ENCODE measurements at places on chromosomes 13 and 19.
A peak's percentile ranks its signal among the peaks of the same experiment; 100 is the strongest.

DNA sequence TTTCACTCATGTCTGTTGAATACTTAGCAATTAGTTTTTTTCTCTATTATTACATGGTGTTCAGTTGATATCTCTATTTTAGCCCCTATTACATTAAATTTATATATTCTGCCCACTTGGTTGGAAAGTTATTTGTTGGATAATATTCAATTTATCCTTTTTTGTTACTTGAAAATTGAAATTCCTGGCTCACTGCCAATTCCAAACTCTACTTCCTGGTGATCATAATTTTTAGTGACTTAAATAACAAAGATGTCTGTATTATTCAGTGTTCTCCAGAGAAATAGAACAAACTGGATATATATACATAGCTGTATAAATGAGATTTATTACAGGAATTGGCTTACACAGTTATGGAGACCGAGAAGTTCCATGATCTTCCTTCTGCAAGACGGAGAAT is 93.6 kb downstream of the GPC5 start:
- no peak for DNase-seq

- DNase-seq: no peak
Measured at GRCh38 chr19:3881272-3882040, 971 bp downstream of the ATCAY start.

GRCh38 chr19:35868172-35868822 is at the start of gene APLP1:
Gene APLP1, plus strand, starts transcription at chr19:35868574. Its CDS starts 63 bp downstream, at chr19:35868637.
- DNase-seq: peak; percentile 81

DNA sequence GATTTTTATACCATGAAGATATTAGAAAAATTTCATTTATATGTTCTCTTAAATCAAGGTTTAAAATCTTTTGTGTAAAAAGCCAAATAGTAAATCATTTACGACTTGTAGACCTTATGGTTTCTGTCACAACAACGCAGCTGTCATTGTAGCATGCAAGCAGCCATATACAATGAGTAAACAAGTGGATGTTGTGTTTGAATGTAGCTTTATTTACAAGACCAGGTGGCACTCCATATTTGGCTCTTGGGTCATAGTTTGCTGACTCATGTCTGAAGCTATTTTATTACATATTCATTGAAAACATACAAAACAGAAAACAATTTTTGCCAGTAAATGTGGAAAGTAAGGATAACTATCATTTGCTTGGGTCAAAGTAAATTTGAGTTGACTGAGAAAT is 930.8 kb downstream of the SLITRK5 start:
- DNase-seq: no peak

GRCh38 chr19:18108897-18109296 is 11.3 kb downstream of the MAST3 start:
- DNase-seq: no peak

GRCh38 chr13:113905942-113906341 is 42.1 kb upstream of the GAS6 start:
- DNase-seq: no peak

DNA sequence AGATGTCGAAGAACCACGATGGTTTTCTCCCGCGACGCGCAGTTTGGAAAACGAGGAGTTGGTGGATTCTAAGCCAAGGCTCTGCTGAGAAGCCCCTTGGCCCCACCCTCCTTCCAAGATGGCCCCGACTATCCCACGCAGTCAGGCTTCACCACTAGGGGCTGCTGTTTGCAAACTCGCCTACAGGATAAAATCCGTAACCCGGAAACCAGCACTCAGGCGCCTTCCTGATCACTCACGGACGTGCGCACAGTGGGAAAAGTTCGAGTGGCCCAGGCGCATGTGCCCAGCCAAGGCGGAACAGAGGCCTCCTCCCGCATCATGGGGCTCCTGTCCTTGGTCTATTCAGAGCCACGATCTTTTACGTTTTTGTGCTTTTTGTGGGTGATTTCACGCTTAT is 19.2 kb upstream of the UQCR11 start:
- peak; percentile 73 for DNase-seq

- DNase-seq: no peak
Measured at GRCh38 chr13:109719962-109720646, 66.3 kb downstream of the IRS2 start.

DNA sequence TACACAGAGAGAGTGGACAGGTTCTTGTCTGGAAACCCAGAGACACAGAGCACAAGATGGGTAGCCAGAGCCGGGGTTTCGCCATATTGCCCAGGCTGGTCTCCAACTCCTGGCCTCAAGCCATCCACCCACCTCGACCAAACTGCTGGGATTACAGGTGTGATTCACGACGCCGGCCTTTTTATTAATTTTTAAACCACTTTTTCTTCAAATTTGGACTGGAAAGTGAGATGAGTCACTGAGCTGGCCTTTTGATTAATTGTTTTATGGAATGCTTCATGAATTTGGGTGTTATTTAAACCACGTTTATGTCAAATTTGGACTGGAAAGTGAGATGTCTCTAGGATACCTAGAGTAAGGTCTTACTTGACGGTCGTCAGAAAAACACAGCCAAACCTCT is 12.1 kb upstream of the IGFL1 start:
- DNase-seq: no peak

DNA sequence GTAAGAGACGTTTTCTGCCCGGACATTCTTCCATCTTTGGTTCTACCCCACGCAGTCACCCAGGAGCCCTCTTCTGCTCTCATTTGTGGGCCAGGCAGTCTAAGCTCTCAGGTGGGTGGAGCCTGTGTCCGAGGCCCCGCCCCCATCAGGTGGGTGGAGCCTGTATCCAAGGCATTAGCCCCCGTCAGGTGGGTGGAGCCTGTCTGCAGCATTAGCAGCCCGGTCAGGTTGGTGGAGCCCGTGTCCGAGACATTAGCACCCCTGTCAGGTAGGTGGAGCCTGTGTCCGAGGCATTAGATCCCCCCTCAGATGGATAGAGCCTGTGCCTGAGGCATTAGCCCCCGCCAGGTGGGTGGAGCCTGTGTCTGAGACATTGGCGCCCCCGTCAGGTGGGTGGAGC is 45.5 kb upstream of the C13orf46 start:
- DNase-seq: peak; percentile 78
